Osteocyte (in vitro differentiated cells): ENCODE measurements at places on chromosomes 5 and 9. TPM values are rescaled to one million over a fixed set of nuclear protein-coding genes. Genes with fewer than 3 reads are reported as not detected.

DDX4 gene
- total RNA-seq: not detected in 2 replicates

RNF14 gene
- total RNA-seq: 66.8 and 73.8 TPM in 2 replicates

- no peak for DNase-seq
Observed at GRCh38 chr5:144101616-144102015, 68.8 kb downstream of the YIPF5 start.

- DNase-seq: no peak
Observed at GRCh38 chr5:63961125-63961597, 1.1 kb downstream of the HTR1A start.

GRCh38 chr5:68834491-68834981 is 259.3 kb upstream of the SLC30A5 start:
- no peak for DNase-seq
